Muscle of arm (tissue), 14 donors: ENCODE measurements at places on chromosomes 2 and 18. TPM values are rescaled to one million over a fixed set of nuclear protein-coding genes. Genes with fewer than 3 reads are reported as not detected.

DNA sequence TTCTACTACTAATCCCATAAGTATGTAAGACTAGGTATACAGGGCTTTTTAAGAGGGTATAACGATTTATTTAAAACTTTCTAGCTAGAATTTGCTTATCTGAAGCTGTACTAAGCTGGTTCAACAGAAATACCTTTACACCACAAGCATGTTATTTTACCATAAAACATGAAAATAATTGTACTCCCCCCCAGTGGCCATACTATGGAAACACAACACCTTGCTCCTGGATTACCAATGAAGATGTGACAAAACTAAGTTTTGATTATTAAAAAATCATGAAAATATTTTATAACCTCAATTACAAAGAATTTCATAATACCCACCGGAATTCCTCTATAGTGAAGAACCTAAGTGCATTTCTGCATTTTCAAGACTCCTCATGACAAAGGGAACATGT lies 27.3 kb downstream of the LPIN2 start:
- no peak for DNase-seq

- no peak for DNase-seq
Observed at GRCh38 chr2:229268626-229269025, 2.5 kb downstream of the PID1 start.

DNA sequence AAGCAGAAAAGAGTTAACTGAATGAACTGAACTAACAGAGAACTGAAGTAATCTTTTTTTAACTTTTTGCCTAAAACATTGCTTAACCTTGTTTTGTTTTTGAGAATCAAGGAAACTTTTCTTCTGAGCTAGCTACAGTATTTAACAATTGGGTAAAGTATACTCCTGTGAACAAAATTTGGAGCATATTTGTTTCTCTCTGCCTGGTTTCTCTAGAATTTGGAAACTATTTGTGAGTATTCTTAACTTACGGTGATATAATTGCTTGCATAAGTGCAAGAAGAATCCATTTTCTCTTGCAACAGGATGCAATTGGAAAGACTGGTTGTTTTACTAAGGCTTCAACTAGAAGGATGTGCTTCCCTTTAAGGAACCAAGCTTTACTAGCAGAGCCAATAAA lies 65.9 kb upstream of the FAM98A start:
- no peak for DNase-seq

DNA sequence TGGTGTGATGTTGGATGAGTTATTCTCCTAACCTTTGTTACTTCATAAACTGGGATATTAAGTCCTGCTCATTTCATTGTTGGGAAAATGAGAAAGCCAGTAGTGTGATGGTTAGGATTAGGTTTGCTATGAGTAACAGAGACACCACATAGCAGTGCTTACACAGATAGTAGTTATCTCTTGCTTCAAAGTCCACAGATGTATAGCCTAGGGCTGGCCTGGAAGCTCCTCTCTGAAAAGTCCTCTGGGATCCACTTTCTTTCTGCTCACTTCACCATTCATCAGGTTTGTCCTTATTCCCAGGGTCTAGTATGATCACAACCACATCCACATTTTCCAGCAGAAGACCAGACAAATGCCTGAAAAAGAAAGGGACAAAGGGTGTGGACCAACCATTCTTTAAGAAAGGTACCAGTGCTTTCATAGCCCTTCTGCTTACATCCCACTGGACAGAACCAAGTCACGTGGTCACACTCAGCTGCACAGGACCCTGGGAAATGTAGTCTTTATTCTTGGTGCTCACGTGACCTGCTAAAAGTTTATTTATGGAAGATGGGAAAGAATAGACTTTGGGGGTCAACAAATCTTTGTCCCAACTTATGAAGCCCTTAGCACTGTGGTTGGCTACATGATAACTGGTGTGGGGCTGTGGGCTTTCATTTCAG lies 108.9 kb downstream of the INSIG2 start:
- DNase-seq = no peak

- no peak for DNase-seq
Observed at GRCh38 chr2:100077935-100078334, 64.5 kb downstream of the AFF3 start.

DNA sequence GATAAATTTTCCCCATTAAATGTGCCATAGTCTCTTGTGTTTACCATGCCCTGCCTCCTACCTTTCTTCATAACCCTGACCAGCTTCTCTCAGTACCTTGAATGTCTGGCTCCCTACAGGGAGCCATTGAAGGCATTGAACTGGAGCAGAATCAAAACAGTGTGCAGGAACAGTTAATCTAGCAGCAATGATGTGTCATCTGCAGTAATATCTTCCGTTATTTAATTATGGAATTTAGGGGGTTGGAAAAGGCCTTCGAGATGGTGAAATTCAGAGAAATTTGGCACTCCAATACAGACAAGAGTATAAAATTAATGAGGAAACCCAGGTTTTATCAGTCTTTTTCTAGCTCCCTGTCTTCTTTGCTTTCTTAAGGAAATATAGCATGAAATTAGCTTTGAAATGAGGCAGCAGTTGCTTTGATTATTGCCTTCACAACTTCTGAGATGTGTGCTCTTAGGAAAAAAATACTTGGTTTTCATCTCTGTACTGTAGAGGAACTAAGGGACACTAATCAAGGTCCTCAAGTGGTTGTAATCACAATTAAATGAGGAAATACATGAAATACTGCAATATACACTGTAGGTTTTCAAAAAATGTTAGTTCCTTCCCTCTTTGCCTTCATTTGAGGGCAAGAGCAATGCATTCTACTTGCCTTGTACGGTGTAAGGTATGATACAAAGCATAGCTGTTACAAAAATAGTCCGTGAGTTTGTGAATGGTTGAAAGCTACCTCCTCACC lies 369.1 kb downstream of the SETBP1 start:
- no peak for DNase-seq

- DNase-seq = no peak
Observed at GRCh38 chr18:5287854-5288253, 7.7 kb downstream of the ZBTB14 start.

- no peak for DNase-seq
Observed at GRCh38 chr18:71797554-71797953, 746.6 kb downstream of the CBLN2 start.

GRCh38 chr2:42828487-42829425 lies 36.4 kb upstream of the HAAO start:
- peak; percentile 85 for DNase-seq

DNA sequence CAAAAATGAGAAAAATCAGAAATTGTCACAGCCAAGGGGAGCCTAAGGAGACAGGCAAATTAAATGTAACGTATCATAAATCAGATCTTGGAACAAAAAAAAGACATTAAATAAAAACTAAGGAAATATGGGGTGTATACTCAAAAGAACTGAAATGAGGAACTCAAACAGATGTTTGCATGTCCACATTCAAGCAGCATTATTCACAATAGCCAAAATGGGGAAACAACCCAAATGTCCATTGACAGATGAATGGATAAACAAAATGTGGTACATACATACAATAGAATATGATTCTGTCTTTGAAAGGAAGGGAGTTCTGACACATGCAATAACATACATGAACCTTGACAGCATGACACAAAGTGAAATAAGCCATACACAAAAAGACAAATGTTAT lies 155.8 kb upstream of the KLF7 start:
- DNase-seq = no peak

GRCh38 chr18:64803471-64803870 lies 654.6 kb upstream of the LINC00305 start:
- no peak for DNase-seq

- DNase-seq = no peak
Observed at GRCh38 chr2:142997231-142997630, 119.8 kb downstream of the KYNU start.

- DNase-seq = no peak
Observed at GRCh38 chr2:72718876-72719275, 107.0 kb downstream of the EXOC6B start.

- no peak for DNase-seq
Observed at GRCh38 chr2:53739032-53739431, 28.6 kb upstream of the CHAC2 start.

GRCh38 chr2:23027396-23027795 lies 357.6 kb upstream of the KLHL29 start:
- DNase-seq = no peak

GRCh38 chr2:51995293-51995692 lies 963.4 kb upstream of the NRXN1 start:
- DNase-seq = peak; percentile 8

DNA sequence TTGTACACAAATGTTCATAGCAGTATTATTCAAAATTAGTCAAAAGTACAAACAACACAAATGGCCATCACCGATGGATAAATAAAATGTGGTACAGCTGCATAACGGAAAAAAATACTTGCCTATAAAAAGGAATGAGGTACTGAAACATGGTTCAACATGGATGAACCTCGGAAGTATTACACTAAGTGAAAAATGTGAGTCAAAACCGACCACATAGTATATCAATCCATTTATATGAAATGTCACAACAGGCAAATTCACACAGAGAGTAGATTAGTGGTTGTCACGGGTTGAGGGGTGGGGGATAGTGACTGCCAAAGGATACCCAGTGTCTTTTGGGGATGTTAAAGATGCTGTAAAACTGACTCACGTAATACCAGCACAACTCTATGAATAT lies 3.5 kb downstream of the SS18 start:
- no peak for DNase-seq

GRCh38 chr2:15287447-15288184 lies 273.5 kb downstream of the NBAS start:
- DNase-seq = no peak

- DNase-seq = no peak
Observed at GRCh38 chr2:138023976-138024375, 59.7 kb downstream of the HNMT start.

GRCh38 chr2:222774941-222775340 lies 85.9 kb upstream of the ACSL3 start:
- no peak for DNase-seq

DNA sequence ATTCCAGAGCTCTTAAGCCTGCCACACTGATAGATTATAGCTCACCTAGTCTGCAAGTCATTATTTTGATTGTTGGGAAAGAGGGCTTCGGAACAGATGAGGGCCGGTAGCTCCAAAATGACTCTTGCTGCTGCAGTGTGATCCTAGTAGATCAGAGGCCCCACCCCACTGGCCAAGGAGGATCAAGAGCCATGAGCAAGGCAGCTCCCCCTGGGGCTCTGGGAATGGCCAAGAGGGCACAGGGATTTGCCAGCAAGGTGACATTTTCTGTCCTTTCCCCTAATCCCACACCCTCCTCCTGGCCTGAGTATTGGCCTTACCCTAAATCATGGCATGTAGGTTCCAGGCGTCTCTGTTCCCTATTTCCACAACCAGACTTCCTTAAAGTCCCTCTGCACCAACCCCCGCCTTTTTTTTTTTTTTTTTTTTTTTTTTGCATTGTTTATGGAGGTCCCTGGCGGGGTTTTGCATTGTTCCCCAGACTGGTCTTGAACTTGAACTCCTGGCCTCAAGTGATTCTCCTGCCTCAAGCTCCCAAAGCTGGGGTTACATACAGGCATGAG lies 36.5 kb downstream of the EIF4E2 start:
- no peak for DNase-seq

DNA sequence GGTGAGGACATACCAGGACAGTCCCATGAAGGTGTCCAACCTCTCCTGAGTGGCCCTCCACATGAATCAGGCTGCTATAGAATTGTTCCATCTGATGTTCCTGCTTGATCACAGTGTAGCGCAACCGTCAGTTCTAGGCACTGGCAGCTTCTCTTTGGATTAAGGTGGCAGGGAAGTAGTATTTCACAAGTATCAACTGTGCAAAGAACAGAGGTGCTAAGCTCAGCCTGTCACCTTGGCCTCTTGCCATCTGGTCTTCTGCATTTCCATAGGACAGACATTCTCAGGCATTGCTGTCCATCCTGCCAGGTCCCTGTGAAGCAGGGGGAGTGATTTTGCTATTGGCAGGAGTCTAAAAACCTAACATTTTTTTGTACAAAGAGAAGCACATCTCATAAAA lies 182.2 kb upstream of the EPAS1 start:
- DNase-seq = peak; percentile 33

GRCh38 chr2:229296016-229296415 lies 24.9 kb upstream of the PID1 start:
- no peak for DNase-seq

- DNase-seq = no peak
Observed at GRCh38 chr18:9720327-9720726, 12.2 kb downstream of the RAB31 start.

DNA sequence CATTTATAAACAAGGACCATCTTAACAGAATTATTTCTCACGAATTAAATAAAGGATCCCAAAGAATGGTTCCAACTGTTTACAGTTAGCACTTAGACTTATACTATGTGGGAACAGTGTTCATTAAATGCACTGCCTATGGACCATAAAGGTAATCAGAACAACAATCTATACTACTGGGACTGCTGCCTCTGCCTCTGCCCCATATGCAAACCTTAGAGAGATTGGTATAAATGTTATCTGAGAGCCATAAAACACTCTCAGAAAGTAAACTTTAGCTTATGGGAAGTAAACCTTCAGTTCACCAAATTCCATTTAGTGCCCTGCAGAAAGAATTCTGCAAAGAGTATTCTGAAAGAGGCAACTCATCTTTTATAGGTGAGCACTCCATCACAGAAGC lies 448.0 kb downstream of the NCKAP5 start:
- no peak for DNase-seq

DNA sequence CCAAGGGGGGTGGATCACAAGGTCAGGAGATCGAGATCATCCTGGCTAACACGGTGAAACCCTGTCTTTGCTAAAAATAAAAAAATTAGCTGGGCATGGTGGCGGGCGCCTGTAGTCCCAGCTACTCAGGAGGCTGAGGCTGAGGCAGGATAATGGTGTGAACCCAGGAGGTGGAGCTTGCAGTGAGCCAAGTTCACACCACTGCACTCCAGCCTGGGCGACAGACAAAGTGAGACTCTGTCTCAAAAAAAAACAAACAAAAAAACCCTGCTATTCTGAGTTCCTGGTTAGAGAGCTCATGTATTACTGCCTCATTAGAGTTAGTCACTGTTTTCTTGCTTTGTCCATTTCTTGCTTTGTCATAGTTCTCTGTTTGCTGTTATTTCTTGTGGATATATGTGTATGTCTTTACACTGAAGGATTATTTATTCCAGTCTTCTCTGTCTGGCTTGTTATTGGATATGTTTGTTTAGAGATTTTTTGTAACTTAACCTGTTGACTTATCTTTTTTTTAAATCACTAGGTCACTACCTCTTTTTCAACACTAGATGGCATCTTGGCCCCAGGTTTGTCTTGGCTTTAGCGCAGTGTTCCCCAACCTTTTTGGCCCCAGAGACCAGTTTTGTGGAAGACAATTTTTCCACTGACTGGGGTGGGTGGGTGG lies 17.0 kb downstream of the TTLL4 start:
- no peak for DNase-seq

TUBB8B gene
- not detected for polyA plus RNA-seq

CCDC68 gene
- 1.2 TPM for polyA plus RNA-seq

TNFAIP6 gene
- polyA plus RNA-seq = 18.4 TPM

FEV gene
- polyA plus RNA-seq = not detected

C2orf92 gene
- 10.0 TPM for polyA plus RNA-seq

GKN1 gene
- not detected for polyA plus RNA-seq

MROH2A gene
- not detected for polyA plus RNA-seq

CD28 gene
- 7.3 TPM for polyA plus RNA-seq

TAF1B gene
- polyA plus RNA-seq = 10.7 TPM

PAIP2B gene
- 5.5 TPM for polyA plus RNA-seq

PROKR1 gene
- polyA plus RNA-seq = 0.76 TPM
